ENCODE measurements at places on chromosomes 1 and 21.
A peak's percentile ranks its signal among the peaks of the same experiment; 100 is the strongest.

GRCh38 chr1:209626346-209627026 is 25.7 kb downstream of the LAMB3 start:
- DNase-seq = no peak

GRCh38 chr1:107871687-107872395 is 93.1 kb downstream of the VAV3 start:
- no peak for DNase-seq

DNA sequence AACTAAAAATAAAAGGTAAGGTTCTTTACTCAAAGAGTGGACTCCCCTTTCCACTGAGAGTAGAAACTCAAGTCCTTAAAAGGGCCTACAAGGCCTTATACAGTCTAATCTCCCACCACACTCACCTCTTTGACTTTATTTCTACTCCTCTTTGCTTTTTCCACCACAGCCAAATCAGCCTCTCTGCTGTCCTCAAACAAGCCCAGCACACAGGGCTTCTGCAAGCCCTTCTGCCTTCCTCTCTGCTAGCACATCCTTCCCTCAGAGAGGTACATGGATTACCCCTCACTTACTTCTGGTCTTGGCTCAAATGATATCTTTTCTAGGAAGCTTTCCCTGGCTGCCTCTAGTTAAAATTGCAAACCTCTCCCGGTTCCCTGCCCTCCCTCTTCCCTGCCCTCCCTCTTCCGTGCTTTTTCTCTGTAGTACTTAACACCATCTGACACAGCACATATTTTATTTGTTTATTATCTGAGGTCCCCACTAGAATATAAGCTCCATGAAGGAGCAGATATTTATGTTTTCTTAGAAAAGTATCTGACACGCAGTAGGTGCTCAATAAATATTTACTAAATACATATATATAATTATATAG is 1.7 kb downstream of the LYST start:
- no peak for DNase-seq

DNA sequence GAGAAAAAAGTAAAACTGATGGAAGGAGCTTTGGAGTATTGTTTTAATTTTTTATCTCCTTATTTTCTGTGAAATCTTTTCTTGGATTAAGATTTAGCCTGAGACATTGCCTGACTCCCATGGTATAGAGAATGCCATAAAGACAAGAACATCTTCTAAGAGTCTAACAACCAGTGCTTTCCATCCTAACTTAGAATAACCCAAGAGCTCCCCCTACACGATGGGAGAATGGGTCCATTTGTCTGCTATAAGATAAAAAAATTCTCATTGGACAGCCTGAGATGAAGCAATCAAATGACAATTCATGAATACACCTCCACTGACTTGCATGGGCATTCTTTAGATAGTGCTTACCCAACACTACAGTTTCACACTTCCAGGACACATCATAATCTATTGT is 478.1 kb downstream of the TTLL7 start:
- peak; percentile 19 for DNase-seq

DNA sequence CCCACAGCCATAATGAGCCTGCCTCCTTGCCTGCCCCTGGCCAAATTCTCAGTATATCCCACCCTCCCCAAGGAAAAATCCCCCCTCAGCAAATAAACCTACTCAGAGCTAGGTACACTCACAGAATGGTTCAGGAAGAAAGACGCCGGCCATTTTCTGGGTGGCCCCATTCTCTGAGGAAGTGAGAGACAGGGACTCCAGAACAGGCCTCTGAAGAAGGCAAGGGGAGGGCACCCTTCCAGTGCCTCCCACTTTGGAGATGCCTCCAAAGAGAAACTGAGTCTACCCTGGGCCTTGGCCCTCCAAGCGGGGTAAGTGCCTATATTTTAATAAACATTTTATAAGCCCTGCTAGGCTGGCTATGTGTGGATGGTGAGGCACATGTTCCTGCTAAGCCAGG is 2.3 kb downstream of the PACC1 start:
- no peak for DNase-seq

- DNase-seq = no peak
Measured at GRCh38 chr1:58986996-58987767, 203.3 kb upstream of the JUN start.

DNA sequence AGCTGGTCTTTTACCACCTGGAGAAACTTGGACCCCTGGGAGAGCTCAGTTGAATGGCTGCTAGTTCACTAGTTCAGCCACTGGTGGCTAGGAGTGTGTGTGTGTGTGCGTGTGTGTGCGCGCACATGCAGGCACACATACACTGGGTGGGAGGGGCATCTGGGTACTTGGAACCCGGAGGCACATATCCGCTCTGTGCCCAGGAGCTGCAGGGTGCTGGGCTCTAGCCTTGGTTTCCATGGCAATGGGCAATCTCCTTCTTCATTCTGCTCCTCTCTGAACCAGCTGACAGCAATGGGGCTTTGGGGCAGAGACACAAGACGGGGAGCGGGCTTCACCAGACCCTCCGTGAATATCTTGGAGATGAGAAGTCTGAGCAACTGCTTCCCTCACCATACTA is 87.1 kb upstream of the DISP3 start:
- no peak for DNase-seq

GRCh38 chr1:225844236-225845061 is 34.5 kb downstream of the EPHX1 start:
- DNase-seq = no peak

DNA sequence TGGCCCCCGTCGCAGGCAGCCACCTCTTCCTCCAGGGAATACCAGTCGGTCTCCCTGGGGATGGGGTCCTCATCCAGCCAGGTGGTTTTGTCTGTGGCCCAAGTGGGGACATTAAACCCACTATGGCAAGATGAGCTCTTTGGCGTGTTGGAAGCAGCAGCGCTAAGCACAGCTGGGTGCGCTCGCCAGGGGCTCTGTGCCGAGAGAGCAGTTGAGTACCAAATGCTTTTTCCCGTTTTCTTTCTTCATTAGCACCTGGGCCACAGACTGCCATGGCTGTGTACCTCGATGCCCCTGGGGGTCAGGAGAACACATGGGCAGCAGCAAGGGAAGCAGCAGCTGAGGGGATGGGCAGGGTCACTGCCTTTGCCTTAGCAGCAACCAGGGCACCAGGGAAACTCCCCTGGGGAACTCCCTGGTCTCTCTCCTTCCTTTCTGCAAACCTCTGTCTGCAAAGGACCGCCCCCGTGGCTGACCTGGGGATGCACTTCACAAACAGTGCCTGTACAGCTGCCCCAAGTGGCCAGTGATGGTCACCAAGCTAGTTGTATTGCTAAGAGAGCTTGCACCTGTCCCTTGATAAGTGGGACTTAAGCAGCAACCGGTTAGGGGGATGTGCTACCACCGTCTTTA is 31.1 kb downstream of the EDARADD start:
- DNase-seq = no peak

GRCh38 chr1:16387201-16388188 is 20.5 kb downstream of the SZRD1 start:
- peak; percentile 49 for DNase-seq

- peak; percentile 58 for DNase-seq
Measured at GRCh38 chr21:42381347-42381984, 14.4 kb downstream of the TMPRSS3 start.

DNA sequence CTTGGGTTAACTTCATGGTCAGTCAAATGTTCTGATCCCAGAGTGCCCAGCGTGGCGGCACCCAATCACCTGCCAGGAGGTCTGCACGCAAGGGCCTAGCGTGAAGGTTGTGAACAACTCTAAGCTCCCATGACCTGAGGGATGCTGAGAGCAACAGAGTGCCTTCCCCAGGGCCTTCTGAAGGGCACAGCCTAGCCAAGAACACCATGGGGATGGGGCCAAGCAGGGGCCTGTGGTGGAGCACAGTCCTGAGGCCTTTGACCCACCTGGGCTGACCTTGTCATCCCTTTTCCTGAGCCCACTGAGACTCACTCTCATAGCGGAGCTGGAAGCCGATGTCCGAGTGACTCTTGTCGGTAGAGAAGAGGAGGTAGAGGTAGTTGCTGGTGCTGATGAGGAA is 138.8 kb upstream of the HMGB4 start:
- no peak for DNase-seq

DNA sequence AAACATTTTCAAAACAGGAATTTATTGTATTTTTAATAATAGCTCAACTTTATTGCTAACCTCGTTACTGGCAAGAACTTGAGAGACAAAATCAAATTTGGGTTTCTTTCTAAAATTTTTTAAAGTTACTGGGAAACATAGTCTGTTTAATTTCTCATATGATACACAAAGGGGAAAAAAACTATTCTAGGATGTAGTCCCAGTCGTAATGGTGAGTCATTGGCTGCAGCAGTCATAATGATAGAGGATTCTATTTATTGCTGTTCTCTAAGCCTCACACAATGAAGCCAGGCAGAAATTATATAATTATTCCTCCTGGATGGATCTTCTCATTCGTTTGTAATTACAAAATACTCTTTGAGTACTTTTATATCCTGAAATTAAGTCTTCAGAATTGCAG is 326.5 kb upstream of the SGIP1 start:
- DNase-seq = no peak

DNA sequence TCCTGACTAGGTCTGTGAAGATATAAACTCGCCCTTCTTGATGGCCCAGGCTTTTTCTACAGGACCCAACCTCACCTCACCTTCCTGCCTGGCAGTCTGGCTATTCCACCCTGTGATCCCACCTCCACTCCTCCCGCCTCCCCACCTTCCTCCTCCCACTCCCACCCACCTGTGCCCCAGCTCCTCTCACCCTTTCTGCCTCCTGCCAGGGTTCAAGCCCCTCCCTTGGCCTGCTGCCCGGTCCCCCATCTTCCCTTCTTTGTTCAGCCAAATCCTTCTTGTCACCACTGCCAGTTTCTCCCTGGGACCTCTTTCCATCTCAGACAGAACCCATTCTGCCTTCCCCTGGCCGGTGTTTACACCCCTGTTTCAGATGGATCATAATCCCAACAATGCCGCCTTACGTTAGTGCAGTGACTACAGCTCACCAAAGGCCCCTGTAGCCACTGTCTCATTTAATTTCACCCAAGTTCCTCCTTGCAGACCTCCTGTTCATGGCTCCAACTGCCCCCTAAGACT is 127.5 kb upstream of the EDN2 start:
- no peak for DNase-seq

DNA sequence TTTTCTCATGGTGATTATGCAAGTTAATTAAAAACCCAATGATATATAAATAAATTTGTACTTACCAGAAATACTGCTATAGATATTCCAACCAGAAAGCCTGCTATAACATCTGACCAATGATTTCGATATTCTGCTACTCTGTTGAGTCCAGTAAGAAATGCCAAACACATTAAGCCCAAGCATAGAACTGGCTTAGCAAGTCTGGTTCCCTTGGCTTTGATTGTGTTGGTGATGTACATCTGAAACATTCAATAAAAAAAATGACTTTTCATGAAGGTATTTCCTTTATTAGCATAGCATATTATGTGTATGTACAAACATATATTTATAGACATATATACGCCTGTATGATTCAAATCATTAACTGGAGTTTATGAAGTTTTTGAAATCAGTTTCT is 82.8 kb downstream of the PLPPR5 start:
- DNase-seq = no peak

- DNase-seq = no peak
Measured at GRCh38 chr21:38333301-38334272, 76.8 kb downstream of the KCNJ15 start.

DNA sequence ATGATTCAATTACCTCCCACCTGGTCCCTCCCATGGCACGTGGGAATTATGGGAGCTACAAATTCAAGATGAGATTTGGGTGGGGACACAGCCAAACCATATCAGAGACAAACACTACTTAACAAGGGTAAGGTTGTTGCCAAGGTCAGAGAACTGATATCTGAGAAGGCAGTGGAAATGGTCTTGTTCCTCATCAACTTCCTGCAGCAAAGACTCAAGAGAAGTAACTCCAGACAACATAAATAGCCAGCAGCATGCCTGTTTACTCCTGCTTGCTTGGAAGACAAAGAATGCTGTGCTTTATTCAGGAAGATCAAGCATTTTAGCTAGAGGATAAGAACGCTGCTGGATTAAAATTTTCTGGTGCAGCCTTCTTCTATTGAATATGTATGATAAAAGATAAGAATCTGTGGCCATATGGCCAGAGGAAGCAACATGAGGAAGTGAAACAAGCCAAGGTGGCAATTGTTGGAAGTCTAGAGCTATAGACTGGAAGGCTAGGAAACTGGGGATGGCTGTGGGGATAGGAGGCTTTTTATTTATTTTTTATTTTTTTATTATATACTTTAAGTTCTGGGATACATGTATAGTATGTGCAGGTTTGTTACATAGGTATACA is 36.4 kb downstream of the DDAH1 start:
- peak; percentile 39 for DNase-seq

DNA sequence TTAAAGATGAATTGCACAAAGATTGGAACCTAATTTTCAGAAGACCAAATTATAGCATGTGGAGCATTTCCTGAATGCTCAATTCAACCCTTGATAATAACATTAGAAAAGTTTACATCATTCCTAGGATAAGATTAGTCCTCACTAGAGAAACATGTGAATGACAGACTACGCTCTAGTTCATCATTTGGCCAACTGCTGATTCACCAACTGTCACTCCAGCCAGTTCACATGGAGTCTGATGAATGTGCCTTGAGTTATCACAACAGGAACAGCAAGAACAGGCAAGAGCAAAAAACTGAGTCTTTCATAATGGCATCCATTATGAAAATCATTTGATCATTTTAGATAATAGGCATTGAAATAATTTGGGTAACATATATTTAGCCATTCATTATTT is 415.9 kb downstream of the PTPRC start:
- no peak for DNase-seq

GRCh38 chr1:160127865-160128523 is 12.4 kb downstream of the ATP1A2 start:
- no peak for DNase-seq

GRCh38 chr1:224881762-224882211 is 47.7 kb upstream of the DNAH14 start:
- DNase-seq = no peak

Measured in NAMALWA (cell line).